ENCODE measurements at places on chromosomes 2 and 18.

GRCh38 chr18:43994381-43994780, 686.3 kb upstream of the SETBP1 start:
- DNase-seq, result no peak

- no peak for DNase-seq
Observed at GRCh38 chr2:239038773-239039478, 191.0 kb downstream of the TWIST2 start.

- DNase-seq, result no peak
Observed at GRCh38 chr2:238233625-238234024, 6.2 kb downstream of the HES6 start.

DNA sequence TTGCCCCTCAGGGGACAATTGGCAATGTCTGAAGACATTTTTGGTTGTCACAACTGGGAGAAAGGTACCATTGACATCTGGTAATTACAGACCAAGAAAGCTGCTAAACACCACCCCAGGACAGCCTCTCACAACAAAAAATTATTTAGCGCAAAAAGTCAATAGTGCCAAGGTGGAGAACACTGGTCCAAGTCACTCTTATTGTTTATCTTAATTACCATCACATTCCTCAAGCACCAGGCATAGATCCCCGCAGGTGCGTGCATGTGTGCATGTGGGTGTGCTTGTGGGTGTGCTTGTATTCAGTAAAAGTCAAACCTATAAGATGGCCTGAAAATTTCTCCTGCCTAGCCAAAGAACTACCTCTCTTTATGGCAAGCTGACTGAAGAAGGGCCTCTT, 74.9 kb upstream of the WDR75 start:
- DNase-seq, result no peak

- DNase-seq, result no peak
Observed at GRCh38 chr2:231318954-231319353, 76.6 kb upstream of the B3GNT7 start.

DNA sequence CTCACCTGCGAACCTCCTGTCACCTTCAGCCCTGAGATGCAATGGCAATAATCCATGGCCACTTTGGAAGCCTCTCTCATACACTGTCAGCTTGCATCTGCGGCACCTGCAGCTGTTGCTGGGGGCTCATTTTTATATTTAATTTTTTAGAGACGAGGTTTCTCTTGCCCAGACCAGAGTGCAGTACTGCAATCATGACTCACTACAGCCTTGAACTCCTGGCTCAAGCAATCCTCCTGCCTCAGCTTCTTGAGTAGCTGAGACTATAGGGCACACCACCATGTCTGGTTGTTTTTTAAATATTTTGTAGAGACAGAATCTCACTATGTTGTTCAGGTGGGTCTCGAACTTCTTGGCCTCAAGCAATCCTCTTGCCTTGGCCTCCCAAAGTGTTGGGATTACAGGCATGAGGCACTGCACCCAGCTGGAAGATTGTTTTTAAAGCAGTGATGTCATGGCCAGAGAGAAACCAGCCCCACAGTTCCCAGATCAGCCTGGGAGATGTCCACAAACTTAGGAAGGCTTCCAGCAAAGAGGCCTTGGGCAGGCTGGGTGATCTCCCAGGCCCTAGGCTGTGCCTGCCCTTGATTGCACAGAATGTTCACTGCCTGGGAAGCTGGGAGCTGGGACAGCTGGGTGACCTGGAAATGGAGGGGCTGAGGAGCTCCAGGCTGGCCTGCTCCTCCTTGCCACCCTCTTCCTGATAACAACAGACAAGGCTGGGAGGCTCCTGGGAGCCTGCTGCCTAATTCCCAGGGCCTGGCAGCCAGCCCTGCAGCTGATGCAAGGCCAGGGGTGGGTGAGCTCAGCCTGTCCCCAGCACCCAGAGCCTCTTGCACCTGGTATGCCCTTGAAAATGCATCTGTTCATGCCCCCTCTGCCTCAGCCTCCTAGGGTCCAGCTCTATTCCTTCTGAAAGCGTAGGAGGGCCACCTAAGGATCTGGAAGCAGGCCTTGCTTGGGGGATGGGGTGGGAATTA, 27.1 kb downstream of the SH2D6 start:
- DNase-seq, result no peak

- DNase-seq, result no peak
Observed at GRCh38 chr2:218228366-218229090, 11.5 kb downstream of the ARPC2 start.

DNA sequence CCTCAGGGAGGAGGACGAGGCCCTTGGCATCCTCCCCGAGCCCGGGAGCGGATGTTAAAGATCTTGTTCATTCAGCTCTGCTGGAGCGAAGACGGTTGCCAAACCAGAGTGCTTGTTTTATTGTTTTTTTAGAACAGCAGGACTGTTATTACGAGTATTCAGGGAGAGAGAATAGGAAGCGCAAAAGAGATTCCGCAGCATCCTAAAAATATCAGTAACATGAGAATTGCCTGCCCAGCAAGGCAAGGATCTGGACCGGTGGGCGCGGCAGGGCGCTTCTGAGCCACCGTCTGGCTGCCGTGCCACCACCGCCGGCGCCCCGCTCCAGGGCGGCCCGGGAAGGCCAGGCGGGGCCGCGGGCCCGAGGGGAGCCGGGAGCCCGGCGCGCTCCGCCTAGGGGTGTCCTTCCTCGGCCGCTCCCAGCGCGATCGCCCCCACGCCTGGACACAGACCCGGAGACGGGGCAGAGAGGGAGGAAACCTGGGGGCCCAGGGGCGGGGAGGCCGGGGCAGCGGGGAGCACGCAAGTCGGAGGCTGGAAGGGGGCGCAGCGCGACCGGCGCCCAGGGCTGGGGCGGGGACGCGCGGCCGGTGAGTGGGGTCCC, 843 bp downstream of the CYS1 start:
- DNase-seq, result no peak

- DNase-seq, result no peak
Observed at GRCh38 chr2:119429225-119429981, 2.3 kb upstream of the TMEM37 start.

DNA sequence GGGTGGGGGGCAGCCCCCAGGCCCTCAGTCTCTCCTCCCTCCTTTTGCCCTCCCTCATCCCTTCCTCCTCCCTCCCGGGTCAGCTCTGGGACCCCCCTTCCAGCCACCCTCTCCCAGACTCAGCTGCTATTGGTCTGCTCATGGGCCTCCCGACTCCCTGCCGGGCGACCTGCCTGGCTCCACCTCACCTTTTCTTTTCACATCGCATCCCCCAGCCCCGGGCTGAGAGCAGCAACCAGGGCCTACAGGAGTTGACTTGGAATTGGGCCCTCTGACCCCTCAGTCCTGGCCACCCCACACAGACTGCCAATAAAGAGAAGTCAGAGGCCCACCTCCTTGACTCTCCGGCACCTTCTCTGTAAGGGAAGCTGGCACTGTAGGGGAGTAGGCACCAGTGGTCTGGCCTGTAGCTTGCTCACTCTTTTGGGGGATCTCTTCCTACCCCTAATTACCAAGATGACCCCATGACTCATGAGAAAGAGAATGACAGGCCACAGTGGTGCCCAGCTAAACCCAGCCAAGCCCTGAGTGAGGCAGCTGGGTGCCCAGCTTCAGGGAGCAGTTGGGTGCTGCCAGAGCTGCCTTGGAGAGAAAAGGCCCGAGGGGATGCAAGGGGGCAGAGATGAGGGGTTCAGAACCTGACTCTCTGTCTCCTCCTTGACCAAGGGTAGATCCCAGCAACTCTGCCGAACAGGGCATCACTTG, 2.0 kb upstream of the ECEL1 start:
- DNase-seq, result no peak

DNA sequence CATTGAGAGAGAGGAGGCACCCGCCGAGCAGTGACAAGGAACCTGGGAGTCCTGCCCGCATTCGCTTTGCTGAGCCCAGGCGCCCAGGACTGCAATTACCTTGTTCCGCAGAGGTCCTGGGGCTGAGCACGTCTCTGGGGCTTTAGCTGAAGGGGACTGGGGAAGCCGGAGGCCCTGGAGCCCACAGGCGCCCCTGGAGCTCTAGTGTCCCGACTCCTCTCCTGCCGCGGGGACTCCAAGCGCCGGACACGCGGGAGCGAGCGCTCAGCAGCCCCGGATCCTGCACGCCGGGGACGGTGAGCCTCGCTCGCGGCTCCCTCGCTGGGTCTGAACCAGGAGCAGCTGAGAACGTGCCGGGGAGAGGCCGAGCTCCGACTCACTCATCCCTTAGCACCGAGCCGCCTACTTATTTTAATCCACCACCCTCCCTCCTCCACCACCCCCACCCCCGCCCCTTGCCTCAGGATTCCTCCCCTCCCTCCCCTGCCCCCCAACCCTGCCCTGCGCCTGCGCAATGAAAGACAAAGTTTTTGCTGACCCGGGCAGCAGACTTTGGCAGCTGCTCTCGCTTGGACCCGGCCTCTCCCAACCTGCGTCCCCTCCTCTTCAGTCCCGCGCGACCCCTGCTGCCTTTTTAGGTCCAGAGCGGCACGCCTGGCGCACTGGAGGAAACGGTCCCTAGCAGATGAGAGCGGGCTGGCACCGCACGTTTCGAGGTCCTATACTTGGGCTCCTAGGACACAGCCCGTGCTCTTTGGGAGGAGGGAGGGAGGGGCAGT, at the start of gene OSR1:
Gene OSR1 (minus strand): TSS at position 382 of the 779 bp plus-strand sequence. CDS start 4,818 bp downstream, outside the sequence.
- no peak for DNase-seq

DNA sequence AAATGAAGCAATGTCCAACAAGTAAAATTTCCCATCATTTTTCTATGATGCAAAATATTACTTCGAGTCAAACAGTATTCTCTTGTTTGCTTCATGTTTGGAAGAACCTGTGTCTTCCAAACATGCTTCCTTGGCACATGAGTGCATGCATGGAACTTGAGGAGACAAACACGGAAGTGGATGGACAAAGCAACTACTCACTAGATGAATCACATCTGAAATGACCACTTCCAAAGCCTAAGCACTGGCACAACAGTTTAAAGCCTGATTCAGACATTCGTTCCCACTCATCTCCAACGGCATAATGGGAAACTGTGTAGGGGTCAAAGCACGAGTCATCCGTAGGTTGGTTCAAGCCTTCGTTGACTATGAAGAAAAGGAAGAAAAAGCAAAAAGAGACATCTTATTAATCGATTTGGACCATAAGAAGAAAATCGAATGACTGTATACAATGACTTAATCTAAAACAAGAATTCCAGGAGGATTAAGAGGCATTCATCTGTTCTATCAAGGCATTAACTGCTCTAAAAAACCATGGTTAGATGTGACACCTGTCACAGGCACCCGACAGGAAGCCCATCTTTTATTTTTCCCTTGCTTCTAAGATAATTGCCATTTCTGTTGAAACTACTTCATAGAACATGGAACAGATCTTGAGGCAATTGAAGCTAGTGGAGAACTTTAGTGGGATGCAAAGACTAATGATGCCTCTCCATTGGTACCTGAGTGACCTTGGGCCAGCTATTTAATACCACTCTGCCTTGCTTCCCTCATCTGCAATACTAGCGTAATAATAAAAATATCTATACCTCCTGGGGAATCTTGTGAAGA, 56.0 kb downstream of the ATIC start:
- DNase-seq, result no peak

DNA sequence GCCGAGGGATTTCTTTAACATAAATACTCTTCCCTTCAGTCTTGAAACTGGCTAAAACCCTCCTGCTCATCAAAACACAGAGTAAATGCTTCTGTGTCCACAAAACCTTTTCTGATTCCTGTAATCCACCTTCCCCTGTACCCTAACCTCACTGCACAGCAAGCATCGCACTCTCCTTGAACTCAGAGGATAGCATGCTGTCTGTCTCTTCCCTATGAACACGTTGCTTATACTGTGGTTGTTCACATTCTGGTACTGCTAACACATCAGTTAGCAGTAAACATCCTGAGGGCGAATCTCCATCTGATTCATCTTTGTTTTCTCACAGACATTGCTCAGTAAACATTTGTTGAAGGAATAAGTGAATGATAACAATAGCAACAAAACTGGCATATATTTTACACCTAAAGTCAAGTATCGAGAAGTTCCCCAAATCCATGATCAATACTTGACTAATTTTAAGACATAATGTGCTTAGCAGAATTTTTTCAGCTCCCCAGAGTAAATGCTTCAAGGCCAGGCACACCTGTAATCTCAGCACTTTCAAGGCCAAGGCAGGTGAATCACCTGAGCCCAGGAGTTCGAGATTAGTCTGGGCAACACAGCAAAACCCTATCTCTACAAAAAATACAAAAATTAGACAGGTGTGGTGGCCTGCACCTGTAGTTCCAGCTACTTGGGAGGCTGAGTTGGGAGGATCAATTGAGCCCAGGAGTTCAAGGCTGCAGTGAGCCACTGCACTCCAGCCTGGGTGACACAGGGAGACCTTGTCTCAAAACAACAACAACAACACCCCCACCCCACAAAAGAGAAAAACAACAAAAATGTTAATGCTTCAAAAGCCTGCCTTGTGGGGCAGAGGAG, 45.6 kb upstream of the LPIN2 start:
- DNase-seq, result no peak

DNA sequence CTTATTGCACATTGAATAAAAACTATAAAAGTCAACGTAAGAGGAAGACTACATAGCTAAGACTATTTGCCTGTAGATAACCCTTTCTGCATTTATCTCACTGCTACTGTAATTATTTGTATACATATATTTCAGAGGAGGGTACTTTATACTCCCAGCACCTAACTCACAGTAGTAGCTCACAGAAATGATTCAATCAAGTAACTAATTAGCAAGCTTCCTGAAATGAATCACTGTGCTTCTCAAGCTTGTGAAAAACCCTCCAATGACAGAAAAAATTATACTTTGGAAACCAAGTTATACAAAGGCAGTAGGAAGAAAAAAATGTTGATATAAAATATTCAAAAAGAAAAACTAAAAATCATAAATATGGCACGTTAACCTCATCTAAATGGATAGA, 124.9 kb downstream of the NBAS start:
- DNase-seq, result no peak

DNA sequence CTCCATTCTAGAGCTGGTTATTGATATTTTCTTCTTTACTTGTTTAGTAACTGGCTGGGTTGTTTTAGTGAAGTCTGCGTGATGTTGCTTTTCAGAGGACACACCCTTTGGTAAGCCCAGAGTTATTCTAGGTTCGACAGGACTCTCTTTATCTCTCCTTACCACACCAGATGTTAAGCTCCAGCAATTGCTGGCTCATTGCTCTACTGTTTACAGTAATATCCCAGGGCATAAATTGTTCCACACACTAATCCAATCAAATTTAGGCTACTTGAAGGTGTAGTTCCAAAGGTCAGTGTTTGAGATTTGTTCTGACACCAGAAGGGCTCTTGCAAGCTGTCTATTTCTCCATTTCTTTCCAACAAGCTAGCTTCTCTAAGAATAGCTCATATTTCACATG, 506.6 kb downstream of the NR4A2 start:
- DNase-seq, result no peak

DNA sequence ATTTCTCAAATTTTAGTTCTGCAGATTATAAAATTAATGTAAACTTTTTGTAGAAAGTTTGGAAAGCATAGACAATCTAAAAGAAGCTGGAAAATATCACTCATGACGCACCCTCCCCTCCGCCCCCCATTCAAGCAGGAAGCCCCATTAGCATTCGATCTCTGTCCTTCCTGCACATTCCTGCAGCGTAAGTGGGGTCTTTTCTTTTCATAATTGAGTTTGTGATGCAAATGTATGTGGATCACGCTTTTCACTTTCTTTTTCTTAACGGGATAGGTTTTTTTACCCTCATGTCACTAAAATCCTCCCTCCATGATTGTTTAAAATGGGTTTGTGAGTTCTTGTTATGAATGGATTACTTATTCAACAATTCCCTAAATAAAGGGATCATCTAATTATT, 181.7 kb upstream of the HDAC4 start:
- DNase-seq, result no peak

- DNase-seq, result no peak
Observed at GRCh38 chr2:108988796-108989713, at the start of gene EDAR. Gene EDAR, minus strand, starts transcription at chr2:108989220. Its CDS starts 58,206 bp downstream, at chr2:108931014.

GRCh38 chr2:160294889-160295288, 94.8 kb upstream of the ITGB6 start:
- DNase-seq, result no peak

- DNase-seq, result no peak
Observed at GRCh38 chr18:44709307-44710126, 28.8 kb downstream of the SETBP1 start.

- DNase-seq, result no peak
Observed at GRCh38 chr2:100992262-100992661, 9.8 kb upstream of the RPL31 start.
